Epithelial cell of umbilical artery (primary cell): ENCODE measurements at places on chromosomes 5 and 9. TPM values are rescaled to one million over a fixed set of nuclear protein-coding genes. Genes with fewer than 3 reads are reported as not detected.

Gene PLAC8L1
- not detected in 2 replicates for total RNA-seq

Gene PCDHB16
- under 0.01 TPM in 2 replicates for total RNA-seq

Gene TNFSF8
- total RNA-seq: not detected in 2 replicates

Gene TTC16
- total RNA-seq: not detected in 2 replicates

Gene FAM169A
- under 0.01 and 0.30 TPM in 2 replicates for total RNA-seq

Gene KIF27
- total RNA-seq: 2.9 and 4.1 TPM in 2 replicates

Gene CBY3
- total RNA-seq: not detected in 2 replicates

Gene SOX30
- total RNA-seq: not detected in 2 replicates

Gene PHF19
- total RNA-seq: 39.3 and 60.3 TPM in 2 replicates

Gene MYO10
- total RNA-seq: 90.3 and 111 TPM in 2 replicates

Gene COMMD10
- total RNA-seq: 44.8 and 54.0 TPM in 2 replicates

Gene WWC1
- 1.5 and 2.3 TPM in 2 replicates for total RNA-seq

Gene KIF24
- total RNA-seq: 1.6 and 2.6 TPM in 2 replicates

Gene CCDC107
- 10.1 and 12.2 TPM in 2 replicates for total RNA-seq

Gene CAMK4
- total RNA-seq: 1.6 and 3.6 TPM in 2 replicates

Gene SLC6A3
- under 0.01 TPM in 1 of 2 replicates, not detected in the other for total RNA-seq

Gene NFIB
- total RNA-seq: 48.7 and 58.4 TPM in 2 replicates

Gene RARS1
- total RNA-seq: 212 and 216 TPM in 2 replicates

Gene BTNL8
- not detected in 2 replicates for total RNA-seq

Gene CMYA5
- total RNA-seq: under 0.01 TPM in 1 of 2 replicates, not detected in the other

Gene PAEP
- not detected in 2 replicates for total RNA-seq

Gene DHFR
- total RNA-seq: 23.7 and 39.7 TPM in 2 replicates

Gene GLT6D1
- total RNA-seq: not detected in 2 replicates

Gene PCDHGA12
- 5.2 and 5.9 TPM in 2 replicates for total RNA-seq

Gene ECM2
- 0.32 TPM in 1 of 2 replicates, not detected in the other for total RNA-seq

Gene TMEFF1
- total RNA-seq: 3.8 and 7.8 TPM in 2 replicates

Gene IFNA13
- total RNA-seq: not detected in 2 replicates

Gene DMRT3
- total RNA-seq: not detected in 2 replicates

Gene C5orf63
- total RNA-seq: 0.32 and 1.7 TPM in 2 replicates

Gene HTR4
- not detected in 2 replicates for total RNA-seq

Gene CKMT2
- total RNA-seq: under 0.01 TPM in 1 of 2 replicates, not detected in the other

Gene TBC1D2
- 1.9 and 2.1 TPM in 2 replicates for total RNA-seq

Gene SAPCD2
- 15.3 and 19.3 TPM in 2 replicates for total RNA-seq

Gene TMEM167A
- total RNA-seq: 62.0 and 69.1 TPM in 2 replicates

Gene ANAPC2
- total RNA-seq: 22.7 and 24.6 TPM in 2 replicates

Gene SLC34A3
- not detected in 2 replicates for total RNA-seq

Gene CCDC183
- total RNA-seq: under 0.01 and 0.46 TPM in 2 replicates

Gene PCDHA9
- under 0.01 and 0.15 TPM in 2 replicates for total RNA-seq

Gene PCDHB3
- total RNA-seq: under 0.01 TPM in 1 of 2 replicates, not detected in the other

Gene ORM2
- total RNA-seq: not detected in 2 replicates

Gene PTGER4
- 37.2 and 56.5 TPM in 2 replicates for total RNA-seq

Gene ENTREP1
- 1.6 and 3.0 TPM in 2 replicates for total RNA-seq

Gene NSG2
- total RNA-seq: not detected in 2 replicates

Gene STC2
- total RNA-seq: 61.9 and 66.6 TPM in 2 replicates

Gene ALDOB
- total RNA-seq: not detected in 2 replicates

Gene DDX4
- not detected in 2 replicates for total RNA-seq

Gene ADGRD2
- not detected in 2 replicates for total RNA-seq
